Chondrocyte (in vitro differentiated cells): ENCODE measurements at places on chromosomes 11 and 22. TPM values are rescaled to one million over a fixed set of nuclear protein-coding genes. Genes with fewer than 3 reads are reported as not detected.

Gene CCDC116
- total RNA-seq: 0.44 to 0.85 TPM (median 0.47 TPM) in 3 replicates

Gene APOL1
- 16.7 to 38.4 TPM (median 16.9 TPM) in 3 replicates for total RNA-seq

Gene DEUP1
- total RNA-seq: 0.15 TPM in 1 of 3 replicates, not detected in the others

Gene MIAT
- total RNA-seq: 2.5 to 6.2 TPM (median 3.5 TPM) in 3 replicates

Gene APOL4
- total RNA-seq: 0.12 TPM in 1 of 3 replicates, not detected in the others

Gene OR52I2
- total RNA-seq: not detected in 3 replicates

Gene CCDC73
- total RNA-seq: not detected in 3 replicates

Gene LMNTD2
- 3.8 to 6.1 TPM (median 5.5 TPM) in 3 replicates for total RNA-seq

Gene KCNA4
- total RNA-seq: not detected in 3 replicates

Gene FOLR2
- not detected in 3 replicates for total RNA-seq

Gene DAGLA
- total RNA-seq: 2.8 to 5.5 TPM (median 4.8 TPM) in 3 replicates

Gene A4GALT
- 5.2 to 23.8 TPM (median 22.0 TPM) in 3 replicates for total RNA-seq

Gene PLCB3
- total RNA-seq: 35.5 to 51.4 TPM (median 47.2 TPM) in 3 replicates

Gene KIRREL3
- 1.2 to 1.6 TPM (median 1.5 TPM) in 3 replicates for total RNA-seq

Gene ZNF214
- total RNA-seq: 1.4 to 3.1 TPM (median 2.5 TPM) in 3 replicates

Gene MADD
- 28.3 to 32.1 TPM (median 29.6 TPM) in 3 replicates for total RNA-seq

Gene OR52L1
- total RNA-seq: not detected in 3 replicates

Gene RGL4
- total RNA-seq: not detected in 3 replicates

Gene TRPM5
- not detected in 3 replicates for total RNA-seq

Gene MYEOV
- 0.87 TPM in 1 of 3 replicates, not detected in the others for total RNA-seq

Gene USP2
- 2.1 to 4.1 TPM (median 3.6 TPM) in 3 replicates for total RNA-seq

Gene HIC2
- total RNA-seq: 4.3 to 4.9 TPM (median 4.5 TPM) in 3 replicates

Gene APOBEC3G
- total RNA-seq: 0.56 to 0.94 TPM (median 0.87 TPM) in 3 replicates

Gene THYN1
- total RNA-seq: 25.4 to 27.8 TPM (median 25.5 TPM) in 3 replicates

Gene SYTL2
- total RNA-seq: 9.3 to 25.1 TPM (median 23.8 TPM) in 3 replicates

Gene MRE11
- total RNA-seq: 13.7 to 21.7 TPM (median 15.5 TPM) in 3 replicates

Gene ISX
- not detected in 3 replicates for total RNA-seq

Gene UNC93B1
- total RNA-seq: 14.4 to 16.6 TPM (median 15.9 TPM) in 3 replicates

Gene TMEM86A
- 3.1 to 3.6 TPM (median 3.5 TPM) in 3 replicates for total RNA-seq

Gene MMP3
- not detected in 3 replicates for total RNA-seq

Gene MMP8
- not detected in 3 replicates for total RNA-seq

Gene SCUBE2
- 2.0 to 5.0 TPM (median 4.6 TPM) in 3 replicates for total RNA-seq

Gene CABP4
- not detected in 3 replicates for total RNA-seq

Gene AQP11
- 1.5 to 2.1 TPM (median 1.6 TPM) in 3 replicates for total RNA-seq

Gene GLB1L3
- total RNA-seq: not detected in 3 replicates

Gene SERGEF
- 34.3 to 37.6 TPM (median 36.6 TPM) in 3 replicates for total RNA-seq
